DMS153 (cell line): ENCODE measurements at places on chromosomes 7 and 10.

- no peak for DNase-seq
Observed at GRCh38 chr10:14781763-14782162, 7.1 kb upstream of the FAM107B start.

DNA sequence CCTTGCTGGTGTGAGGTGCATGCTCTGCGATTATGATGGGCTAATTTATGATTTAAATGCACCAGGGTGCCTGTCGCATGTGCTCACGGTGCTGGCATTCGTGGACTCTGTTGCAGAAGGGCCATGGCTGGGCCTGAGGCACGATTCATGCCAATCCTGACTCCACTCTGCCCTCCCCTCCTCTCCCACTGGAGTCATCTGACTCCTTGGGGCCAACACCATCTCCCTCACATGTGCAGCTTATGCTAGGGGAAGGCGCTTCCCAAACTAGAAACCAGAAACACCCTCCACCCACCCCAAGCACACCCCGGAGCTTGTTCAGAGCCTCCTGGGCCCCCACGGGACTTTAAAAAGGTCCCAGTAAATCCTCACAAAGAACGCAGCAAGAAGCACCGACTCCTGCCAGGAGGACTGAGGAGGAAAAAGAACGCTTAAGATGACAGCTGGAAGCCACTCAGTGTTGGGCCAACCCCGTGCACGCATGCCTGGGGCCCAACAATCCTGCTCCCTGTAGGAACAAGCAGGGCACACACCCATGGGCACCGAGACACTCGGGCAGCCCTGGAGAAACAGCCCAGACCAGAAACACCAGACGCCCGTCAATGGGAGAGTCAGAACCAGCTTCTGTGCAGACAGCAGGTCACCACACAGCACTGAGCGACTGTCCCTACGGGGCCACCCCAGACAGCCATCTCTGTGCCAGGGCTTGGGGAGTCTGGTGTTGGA lies 14.1 kb downstream of the BRI3 start:
- no peak for DNase-seq

- DNase-seq, result no peak
Observed at GRCh38 chr7:19117870-19118608, 603 bp upstream of the TWIST1 start.

DNA sequence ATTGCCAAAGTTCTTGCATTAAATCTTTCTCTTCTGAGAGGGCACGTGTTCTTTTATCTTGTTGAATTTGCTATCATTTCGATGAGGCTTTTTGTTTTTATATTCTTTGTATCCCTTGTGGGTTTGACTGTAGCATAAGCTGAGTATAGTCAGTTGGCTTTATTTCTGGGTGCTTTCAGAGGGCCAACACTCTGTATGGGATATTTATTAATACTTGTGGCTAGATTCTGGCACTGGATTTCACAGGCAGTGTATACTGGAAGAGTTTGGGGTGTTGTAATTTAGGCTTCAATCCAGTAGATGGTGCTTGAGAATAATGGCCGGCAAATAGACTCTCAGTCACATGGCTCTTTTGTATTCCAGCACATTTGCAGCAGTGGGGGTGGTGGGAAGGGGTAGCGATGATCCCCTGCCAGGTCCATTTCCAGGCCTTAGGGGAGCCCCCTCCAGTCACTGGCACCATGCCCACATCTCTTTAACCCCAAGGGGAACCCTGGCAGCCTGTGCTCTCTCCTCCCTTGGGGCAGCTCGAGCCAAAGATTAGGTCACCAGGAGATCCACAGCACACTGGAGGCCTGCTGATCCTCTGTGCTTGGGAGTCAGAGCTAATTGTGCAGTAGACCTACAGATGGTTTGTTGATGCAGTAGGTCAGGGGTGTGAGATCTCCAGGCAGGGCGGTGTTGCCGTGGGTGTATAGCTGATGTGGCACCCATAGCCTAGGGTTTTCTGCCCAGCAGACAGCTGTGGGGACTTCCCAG lies 81.8 kb downstream of the PTPN20 start:
- DNase-seq, result no peak

- no peak for DNase-seq
Observed at GRCh38 chr7:158519633-158520174, 67.9 kb downstream of the PTPRN2 start.
